ENCODE measurements at places on chromosomes 3 and 15.

- DNase-seq: no peak
Measured at GRCh38 chr15:26113296-26113695, 250.2 kb upstream of the ATP10A start.

DNA sequence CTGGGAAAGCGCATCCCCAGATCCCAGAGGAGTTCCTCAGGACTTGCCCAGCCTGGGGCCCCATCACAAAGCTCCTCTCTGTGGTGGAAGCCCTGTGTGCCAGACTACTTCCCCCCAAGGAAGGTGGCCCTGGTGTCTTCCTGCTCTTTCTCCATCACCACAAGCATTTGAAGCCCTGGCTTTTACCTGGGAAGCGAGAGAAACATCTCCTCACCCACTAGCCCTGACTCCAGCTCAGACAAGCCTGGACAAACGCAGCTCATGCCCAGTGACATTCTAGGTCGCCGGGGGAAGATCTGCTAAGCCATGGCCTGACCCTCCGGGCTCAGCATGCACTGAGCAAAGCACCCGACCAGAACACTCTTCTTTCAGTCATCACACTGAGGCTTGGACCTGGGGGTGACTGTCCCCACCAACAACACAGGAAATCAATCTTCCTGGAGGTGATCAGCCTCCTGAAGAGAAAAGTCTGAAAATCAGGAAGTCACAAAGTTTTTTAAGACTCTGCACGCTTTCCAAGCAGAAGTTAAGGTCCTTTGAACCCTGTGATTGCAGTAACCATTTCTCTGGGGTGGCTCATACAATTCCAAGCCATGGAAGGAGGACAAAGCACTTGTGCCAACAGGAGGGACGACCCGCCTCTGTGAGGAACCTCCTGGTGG, 40.8 kb downstream of the KLHL25 start:
- no peak for DNase-seq

GRCh38 chr3:46349484-46350261, 4.2 kb upstream of the CCR2 start:
- DNase-seq: no peak

GRCh38 chr15:69806287-69806915, 291.3 kb downstream of the TLE3 start:
- no peak for DNase-seq

DNA sequence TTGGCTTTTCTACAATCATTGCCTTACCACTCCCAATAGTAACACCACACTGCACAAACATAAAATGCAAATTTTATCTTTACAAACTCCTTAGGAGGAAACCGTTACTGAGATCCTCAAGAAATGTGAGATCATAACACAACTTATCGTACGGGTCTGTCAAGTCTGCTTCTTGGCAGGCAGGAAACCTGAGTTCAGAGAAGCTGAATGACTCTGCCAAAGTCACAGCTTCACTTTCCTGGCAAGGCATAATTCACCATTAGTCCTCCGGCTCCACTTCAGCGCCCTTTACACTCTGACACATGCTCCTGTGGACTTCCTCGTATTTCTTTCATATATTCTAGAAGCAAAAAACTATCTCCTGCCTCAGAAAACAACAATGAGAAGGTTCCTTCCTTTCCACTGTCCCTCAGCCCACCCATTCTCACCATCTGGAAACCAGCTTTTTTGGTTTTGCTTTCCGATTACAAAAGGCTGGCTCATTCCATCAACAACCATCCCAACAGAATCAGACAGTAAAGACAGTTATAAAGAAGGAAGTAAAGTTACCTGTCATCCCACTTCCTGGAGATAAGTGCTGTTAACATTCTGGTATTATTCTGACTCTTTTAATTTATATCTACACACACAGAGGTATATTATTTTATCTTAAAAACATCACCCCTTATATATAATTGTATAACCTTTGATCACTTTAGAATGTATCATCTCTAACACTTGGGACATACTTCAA, 223.4 kb downstream of the STT3B start:
- no peak for DNase-seq

- no peak for DNase-seq
Measured at GRCh38 chr15:42367041-42367440, 7.7 kb downstream of the CAPN3 start.

- DNase-seq: no peak
Measured at GRCh38 chr3:149453140-149453805, 21.2 kb upstream of the TM4SF4 start.

GRCh38 chr3:159522276-159522675, 466.4 kb upstream of the IL12A start:
- no peak for DNase-seq

DNA sequence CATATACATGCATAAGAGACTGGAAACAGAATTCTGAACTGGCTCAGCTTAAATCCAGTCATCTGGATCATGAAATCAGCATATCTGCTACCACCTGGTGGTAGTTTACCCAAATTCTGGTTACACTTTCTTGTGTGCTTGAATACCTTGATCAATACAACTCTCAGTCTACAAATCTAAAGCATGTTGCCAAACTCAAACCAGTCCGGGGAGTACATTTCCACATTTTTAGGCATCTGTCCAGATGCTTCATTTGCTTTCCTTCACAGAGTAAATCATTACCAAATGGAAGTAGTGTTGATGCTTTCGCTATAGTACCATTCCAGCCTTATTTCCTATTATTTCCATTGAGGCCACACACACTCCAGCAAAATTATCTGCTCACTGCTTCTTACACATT, 126.4 kb downstream of the P2RY1 start:
- no peak for DNase-seq

GRCh38 chr3:148101061-148101460, 596.6 kb upstream of the AGTR1 start:
- DNase-seq: no peak

DNA sequence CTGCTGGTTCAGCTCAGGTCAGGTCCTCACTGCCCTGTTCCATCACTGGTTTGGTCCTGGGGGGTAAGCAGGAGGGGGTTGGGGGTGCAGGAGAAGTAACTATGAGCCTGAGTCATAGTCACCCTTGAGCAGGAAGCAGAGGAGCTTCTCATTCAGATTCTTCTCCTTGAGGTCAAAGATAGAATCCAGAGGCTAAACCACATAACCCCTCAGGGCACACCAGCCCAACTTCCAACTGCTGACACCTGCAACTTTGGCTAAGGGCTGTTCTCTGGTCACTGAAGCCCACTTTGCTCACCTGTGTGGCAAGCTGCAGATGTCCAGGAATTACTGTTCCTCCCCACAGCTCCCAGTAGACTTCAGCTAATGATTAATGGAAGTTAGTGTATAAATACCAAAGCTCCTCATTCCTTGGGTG, 48.8 kb upstream of the LRRFIP2 start:
- DNase-seq: no peak

DNA sequence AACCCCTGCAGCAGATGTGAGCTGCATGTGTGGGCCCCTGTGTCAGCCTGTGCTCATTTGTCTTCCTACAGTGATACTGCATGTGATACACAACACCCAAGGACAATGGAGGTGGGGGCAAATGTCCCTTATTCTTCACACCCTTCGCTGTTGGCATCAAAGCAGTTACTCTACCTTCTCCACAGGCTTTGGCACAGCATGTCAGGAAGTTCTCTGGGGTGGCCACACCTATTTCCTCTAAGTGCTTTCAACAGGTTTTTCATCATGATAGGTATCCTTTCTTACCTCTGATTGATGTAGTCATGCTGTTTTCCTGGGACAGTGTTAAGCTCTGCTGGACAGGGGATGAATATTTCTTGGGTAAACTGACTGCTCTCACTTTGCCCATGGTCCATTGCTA, 29.5 kb downstream of the ZNF662 start:
- DNase-seq: no peak

DNA sequence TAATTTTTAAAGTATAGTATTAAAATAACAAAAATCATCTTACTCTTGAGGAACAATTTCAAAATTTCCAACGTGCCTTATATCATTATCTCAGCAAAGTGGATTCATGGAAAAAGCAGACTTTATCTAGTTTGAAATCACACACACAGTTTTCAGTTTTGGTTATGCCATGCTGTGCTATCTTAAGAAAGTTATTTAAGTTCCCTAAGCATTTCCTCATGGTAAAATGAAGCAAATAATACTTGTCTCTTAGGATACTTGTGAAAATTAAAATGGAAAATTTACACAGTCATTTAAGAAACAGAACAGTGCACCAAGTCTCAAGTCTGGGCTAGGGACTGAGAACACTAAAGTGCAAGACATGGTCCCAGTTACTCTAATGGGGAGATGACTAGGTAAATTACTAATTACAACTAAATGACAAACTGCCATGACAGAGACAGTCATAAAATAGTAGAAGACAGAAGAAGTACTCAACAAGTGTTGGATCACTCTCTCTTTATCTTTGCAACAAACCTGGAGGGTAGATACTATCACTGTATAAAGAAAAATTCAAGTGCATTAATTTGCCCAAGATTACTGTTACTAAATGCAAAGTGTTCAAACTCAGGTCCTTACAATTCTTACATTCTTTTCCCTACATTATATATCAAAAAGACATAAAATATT, 44.8 kb downstream of the DMXL2 start:
- no peak for DNase-seq

GRCh38 chr3:134216851-134217250, 33.8 kb downstream of the RYK start:
- no peak for DNase-seq

GRCh38 chr15:47839233-47839825, 122.0 kb downstream of the SEMA6D start:
- no peak for DNase-seq

DNA sequence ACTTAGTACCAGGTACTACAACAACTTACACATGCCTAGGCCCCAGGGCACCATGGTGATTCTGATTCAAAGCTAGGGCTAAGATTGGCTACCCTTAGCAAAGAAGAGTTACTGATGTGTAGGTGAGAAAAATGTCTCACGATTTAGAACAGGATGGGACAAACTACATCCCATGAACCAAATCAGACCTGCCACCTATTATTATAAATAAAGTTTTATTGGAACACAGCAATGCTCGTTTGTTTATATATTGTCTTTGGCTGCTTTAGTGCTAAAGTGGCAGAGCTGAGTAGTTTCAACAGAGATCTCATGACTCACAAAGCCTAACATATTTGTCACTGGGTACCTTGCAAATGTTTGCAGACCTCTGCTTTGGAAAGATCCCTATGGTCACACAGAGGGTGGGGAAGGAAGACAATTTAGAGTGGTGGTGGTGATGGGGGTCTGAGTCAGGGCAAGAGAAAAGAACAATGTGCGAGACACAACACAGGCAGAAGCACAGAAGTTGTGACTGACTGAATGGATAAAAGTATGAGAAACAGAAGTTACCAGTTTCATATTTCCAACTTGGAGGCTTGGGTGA, 770.6 kb upstream of the CFAP20DC start:
- DNase-seq: no peak

GRCh38 chr3:72816862-72817355, 31.3 kb downstream of the SHQ1 start:
- DNase-seq: no peak

- DNase-seq: no peak
Measured at GRCh38 chr3:8996681-8997121, 33.4 kb upstream of the RAD18 start.

DNA sequence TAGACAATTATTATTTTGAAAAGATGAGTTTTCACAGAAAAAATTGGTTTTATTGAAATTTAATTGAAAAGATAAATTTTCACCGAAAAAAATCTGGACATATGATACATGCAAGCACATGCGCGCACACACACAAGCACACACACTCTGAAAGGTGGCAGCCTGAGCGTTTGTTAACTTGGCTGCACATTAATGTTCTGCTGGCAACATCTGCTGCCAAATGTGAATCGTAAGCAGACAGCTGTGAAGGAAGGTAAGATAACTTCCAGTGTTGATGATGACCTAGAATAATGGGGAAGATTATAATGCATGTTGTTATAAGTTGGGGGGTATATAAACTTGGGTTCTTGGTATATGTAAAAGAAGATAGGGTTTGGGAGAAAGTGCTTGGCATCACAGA, 18.4 kb upstream of the CMTM7 start:
- DNase-seq: no peak

DNA sequence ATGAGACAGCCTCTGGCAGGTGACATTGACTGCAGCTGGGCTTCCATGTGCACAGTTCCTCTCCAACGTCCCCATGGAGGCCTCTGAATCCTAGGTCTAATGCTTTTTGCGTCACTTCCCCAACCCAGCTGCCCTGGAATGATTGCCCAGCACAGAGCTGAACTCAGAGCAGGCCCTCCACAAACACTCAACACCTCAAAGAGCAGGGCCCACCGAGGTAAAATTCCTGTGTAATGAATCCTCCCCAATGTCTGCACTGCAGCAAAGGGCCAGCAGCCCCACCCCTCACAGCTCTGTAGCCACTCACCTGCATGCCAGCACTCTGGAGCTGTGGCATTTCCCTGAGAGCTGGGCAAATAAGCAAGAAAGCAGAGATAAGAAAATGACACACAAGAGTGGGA, 42.6 kb upstream of the DUSP7 start:
- no peak for DNase-seq

DNA sequence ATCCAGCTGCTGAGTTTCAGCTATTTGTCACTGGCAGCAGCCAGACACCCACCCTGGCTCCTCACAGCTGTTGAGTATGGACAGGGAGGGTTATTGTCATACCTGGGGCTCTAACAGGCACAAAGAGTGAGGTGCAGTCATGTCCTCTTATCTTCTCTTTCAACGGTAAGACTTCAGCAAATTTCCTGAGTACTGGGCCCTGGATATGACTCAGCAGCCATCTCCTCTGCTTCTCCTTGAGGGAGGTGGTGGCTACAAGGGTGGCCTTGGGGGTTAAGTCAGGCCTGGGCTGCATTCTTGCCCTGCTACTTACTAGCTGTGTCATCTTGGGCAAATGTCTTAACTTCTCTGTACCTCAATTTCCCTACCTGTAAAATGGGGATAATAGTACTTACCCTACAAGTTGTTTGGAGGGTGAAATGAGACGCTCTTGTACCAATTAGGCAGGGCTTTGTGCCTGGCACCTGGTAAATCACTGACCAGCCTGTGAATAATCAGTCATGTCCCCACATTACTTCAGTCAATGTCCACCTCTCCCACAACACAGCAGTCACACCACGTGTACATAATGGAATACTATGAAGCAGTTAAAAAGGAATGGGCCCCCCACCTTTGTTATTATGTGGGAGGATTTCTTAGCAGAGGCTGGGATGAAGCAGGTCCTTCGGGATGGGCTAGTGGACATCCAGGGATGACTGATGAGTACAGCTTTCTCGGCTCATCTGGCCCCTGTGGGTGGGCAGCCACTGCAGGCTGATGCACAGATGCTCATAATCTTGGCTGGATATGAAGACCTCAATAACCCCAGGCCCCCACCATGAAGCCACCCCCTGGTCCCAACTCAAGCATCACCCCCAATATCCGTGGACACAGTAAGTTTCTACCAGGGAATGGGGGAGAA, 528.8 kb downstream of the SHQ1 start:
- DNase-seq: no peak

DNA sequence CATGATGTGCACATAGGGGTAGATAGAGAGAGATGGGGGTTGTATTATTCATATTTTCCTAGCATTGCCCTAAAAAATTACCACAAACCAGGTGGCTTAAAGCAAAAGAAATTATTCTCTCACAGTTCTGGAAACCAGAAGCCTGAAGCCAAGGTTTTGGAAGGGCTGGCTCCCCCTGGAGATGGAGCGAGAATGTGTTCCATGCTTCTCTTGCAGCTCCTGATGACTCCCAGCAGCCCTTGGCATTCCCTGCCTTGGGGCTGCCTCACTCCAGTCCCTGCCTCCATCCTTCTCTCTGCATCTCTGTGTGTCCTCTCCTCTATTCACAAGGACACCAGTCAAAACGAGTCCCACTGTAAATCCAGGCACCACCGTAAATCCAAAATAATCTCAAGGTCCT, 91.5 kb upstream of the FAM174B start:
- no peak for DNase-seq
